GM06990 (cell line): ENCODE measurements at places on chromosomes 6 and 20.

GRCh38 chr20:33345342-33345741, 56.0 kb downstream of the CDK5RAP1 start:
- DNase-seq: no peak

DNA sequence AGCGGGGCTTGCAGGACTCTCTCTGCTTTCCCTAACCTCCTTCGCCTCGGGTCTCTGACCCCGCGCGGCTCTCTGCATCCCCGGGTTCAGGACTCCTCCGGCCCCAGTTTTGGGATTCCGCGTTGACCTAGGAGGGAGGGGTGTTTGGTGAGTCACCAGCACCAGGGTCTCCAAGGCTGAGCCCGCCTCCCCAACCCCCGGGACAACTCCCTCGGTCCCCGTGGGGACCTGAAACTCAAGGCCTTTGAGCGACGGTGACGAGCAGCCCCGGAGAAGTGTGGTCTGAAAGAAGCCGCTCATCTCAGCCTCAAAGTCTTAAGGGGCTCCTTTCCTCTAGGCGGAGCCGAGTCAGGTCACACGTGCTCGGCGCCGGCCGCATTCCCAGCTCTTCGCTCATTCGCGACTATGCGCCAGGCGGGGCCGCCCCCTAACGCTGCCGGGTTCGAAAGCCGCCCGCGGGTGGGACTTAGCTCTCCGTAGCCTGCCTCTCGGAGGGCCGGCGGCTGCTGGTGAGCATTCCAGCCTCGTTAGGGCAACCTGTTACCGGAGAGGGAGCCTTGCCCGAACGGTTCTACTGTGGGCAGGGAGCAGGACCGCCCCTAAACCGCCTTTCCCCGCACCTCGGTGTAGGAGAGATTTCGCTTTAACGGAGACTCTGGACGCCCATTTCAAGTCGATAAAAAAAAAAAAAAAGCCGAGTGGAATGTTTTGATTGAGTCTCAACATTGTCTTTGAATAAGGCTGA, 3.0 kb upstream of the PRDM13 start:
- no peak for DNase-seq

DNA sequence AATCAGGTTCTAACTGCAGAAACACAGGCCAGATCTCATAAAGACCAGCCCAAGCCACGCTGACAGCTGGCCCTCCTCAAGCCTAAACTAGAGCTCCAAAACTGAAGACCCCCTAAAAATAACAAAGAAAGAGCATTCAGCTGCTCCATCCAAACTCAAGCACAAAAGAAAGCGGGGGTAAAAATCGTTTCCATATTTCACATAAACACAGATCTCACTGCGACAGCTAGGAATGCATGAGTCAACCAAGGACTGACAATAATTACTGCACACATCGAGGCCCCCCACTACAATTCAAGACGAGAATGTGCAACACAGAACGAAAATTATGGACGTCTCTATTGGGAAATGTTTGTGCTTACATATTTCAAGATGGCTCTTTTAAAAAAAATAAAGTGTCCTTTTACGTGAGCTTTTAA, 31.1 kb downstream of the CNKSR3 start:
- no peak for DNase-seq

DNA sequence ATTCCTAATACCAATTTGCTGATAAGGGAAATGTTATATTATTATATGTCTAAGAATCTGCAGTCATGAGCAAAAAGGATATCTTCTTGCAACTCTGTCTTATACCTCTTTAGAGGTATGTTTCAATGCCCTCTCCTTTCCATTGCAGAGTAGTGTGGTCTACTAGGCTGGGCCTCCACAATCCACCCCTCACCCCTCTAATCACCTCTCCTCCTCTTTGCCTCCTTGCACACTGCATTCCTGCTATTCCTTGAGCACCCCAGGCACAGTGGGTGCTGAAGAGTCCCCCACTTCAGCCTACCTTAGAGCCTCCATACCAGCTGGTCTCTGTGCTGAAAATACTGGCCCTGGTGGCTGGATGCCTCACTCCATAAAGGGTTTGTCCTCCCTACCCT, 26.9 kb downstream of the ARMC2 start:
- DNase-seq: no peak

GRCh38 chr6:117624869-117625481, 22.7 kb upstream of the GOPC start:
- no peak for DNase-seq

DNA sequence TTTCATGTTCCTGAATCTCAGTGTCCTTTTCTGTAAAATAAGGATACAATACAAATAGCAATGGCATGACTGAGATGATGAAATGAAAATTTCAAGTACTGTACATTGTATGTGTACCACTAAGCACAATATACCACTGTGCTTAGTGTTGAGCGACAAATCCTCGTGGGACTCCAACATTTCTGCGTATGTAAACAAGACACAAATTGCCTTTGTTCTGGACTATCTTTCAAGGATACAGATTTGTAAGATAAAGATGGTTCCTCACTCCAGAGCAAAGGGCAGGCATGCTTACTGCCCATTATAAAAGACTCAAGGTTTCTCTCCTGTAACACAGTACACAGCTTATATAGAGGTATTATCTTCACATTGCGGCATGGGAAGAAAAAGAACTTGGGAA, 6.0 kb downstream of the RARS2 start:
- no peak for DNase-seq

GRCh38 chr20:25008388-25009217, 16.1 kb upstream of the APMAP start:
- no peak for DNase-seq

- no peak for DNase-seq
These were observed 1.9 kb downstream of the MRPS26 start for GRCh38 chr20:3047486-3048419.

GRCh38 chr6:98323605-98324004, 510.8 kb upstream of the POU3F2 start:
- DNase-seq: no peak

DNA sequence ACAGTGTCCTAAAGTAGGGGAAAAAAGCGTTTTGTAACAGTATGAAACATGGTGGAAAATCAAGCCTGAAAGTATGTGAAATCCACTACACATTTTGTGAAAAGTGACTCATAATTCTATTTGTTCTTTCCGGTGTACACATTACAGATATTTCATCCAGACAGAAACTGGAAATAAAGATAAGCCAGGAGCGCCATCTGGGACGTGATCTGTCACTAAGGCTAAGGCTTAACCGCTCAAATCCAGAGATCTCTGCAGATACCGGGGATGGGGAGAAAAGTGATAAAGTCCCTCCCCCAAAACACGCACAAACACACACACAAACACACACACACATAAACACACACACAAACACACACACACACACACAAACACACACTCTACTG, 26.6 kb upstream of the SRSF6 start:
- no peak for DNase-seq

DNA sequence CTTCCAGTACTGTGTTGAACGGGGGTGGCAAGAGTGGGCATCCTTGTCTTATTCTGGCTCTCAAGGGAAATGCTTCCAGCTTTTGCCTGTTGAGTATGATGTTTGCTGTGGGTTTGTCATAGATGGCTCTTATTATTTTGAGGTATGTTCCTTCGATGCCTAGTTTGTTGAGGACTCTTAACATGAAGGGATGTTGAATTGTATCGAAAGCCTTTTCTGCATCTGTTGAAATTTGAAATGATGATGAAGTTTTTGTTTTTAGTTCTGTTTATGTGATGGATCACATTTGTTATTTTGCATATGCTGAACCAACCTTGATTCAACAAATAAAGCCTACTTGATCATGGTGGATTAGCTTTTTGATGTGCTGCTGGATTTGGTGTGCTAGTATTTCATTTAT, 48.0 kb downstream of the RPRD1B start:
- DNase-seq: no peak

GRCh38 chr6:167530951-167531350, 206.1 kb downstream of the TTLL2 start:
- DNase-seq: no peak

GRCh38 chr6:26420688-26421171, 18.7 kb downstream of the BTN3A1 start:
- DNase-seq: no peak

- DNase-seq: no peak
These were observed 336.7 kb downstream of the DHX35 start for GRCh38 chr20:39298571-39299506.

GRCh38 chr6:43765776-43766499, 4.1 kb upstream of the VEGFA start:
- DNase-seq: no peak

GRCh38 chr6:42029062-42029685, 21.1 kb upstream of the TAF8 start:
- no peak for DNase-seq

- DNase-seq: no peak
These were observed 165.2 kb downstream of the WDR27 start for GRCh38 chr6:169536446-169537170.

GRCh38 chr6:21138336-21139069, 455.0 kb upstream of the SOX4 start:
- no peak for DNase-seq

GRCh38 chr6:167356874-167357273, 32.0 kb downstream of the TTLL2 start:
- DNase-seq: no peak

GRCh38 chr6:150826788-150827187, 38.7 kb upstream of the MTHFD1L start:
- no peak for DNase-seq

GRCh38 chr20:23503649-23504048, 12.7 kb downstream of the CST8 start:
- no peak for DNase-seq

DNA sequence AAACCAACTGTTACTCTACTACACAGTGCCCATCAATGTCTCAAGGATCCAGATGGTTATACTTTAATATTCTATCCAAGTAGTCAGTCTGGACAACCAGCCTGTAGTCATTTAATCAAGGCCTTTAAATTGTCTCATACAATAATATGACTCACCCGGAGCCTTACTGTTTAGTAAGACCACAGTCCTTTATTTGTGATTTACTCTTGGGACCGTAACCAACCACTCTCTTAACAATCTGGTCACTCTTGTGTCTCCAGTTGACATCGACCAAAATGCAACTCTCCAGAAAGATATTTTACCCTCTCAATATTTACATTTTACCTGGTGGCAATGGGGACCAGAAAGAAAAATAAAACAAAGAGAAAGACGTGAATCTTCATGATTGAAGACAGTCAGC, 14.9 kb downstream of the DEFB114 start:
- DNase-seq: no peak

DNA sequence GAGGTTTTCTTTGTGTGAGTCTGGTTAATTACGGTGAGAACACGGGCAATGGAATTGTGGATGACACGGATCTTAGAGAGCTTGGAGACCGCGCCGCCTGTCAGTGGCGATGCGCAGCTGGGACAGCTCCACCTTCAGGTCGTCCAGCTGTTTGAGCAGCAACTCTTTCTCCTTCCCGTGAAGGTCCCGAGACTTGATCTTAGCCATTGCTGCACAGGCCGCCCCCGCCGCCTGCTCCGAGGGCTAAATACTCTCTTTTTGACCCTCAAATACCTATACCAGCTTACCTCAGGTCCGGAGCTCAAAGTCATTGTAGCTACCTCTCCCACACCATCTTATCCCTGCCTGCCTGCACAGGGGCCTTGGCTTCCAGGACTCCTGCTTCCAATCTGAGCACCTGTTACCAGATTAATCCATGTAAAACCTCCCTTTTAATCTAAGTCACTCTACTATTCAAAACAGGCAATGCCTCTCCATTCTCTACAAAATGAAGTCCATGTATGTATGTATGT, 100.2 kb downstream of the PREP start:
- no peak for DNase-seq

DNA sequence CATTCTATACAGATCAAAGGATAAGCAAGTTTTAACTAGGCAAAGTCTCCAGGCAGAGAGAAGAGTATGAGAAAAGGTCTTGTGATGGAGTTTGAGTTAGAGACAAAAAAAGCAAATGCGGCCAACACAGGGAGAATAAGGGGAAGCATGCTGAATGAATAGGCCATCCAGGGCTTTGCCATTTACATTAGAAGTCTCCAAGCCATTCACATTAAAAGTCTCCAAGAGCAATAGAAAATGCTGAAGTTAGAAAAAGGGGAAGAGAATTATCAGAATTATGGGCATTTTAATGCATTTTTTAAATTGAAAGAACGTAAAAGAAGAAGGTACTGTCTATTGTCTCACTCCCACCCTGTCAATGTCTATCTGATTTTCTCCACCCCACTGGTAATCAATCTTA, 49.4 kb downstream of the PDSS2 start:
- no peak for DNase-seq

DNA sequence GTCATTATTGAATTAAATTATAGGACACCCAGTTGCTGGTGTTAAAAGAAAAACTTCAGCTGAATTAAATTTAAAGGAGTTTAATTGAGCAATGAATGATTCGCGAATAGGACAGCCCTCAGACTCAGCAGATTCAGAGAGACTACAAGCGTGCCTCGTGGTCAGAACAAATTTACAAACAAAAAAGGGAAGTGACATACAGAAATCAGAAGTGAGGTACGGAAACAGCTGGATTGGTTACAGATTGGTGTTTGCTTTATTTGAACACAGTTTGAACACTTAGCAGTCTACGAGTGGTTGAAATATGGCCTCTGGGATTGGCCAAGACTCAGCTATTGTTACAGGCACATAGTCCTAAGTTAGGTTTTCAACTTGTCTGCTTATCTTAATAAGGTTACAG, 25.8 kb upstream of the TNFRSF21 start:
- no peak for DNase-seq

DNA sequence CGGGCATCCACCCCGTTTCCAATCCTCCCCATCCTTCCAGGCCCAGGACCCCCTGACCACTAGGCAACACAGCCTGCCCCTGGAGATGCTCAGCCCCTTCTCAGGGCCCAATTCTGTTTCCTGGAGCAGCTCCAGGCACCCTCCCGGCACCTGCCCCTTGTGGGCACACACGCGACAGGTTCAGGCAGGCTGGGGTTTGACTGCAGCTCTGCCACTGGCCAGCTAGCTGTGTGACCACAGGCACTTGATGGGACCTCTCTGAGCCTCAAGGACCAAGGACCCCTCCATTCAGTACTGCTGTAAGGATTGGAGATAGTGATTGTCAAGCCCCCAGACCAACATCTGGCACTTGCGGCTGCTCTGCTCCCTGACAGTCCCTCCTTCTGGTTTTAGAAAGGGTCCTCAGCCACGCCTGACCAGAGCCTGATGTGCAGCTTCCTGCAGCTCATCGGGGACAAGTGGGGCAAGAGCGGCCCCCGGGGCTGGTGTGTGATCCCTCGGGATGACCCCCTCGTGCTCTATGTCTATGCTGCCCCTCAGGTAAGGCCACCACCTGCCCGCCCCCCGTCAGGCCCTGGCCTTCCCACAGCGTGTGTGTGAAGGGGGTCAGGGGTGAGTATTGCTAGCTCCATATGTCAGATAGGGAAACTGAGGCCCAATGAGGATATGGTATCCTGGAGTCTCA, 21.7 kb downstream of the FGD2 start:
- no peak for DNase-seq

- no peak for DNase-seq
These were observed 40.6 kb downstream of the HECA start for GRCh38 chr6:139175389-139175948.
